NCI-H2107 (cell line): ENCODE measurements at places on chromosomes 4 and X.

DNA sequence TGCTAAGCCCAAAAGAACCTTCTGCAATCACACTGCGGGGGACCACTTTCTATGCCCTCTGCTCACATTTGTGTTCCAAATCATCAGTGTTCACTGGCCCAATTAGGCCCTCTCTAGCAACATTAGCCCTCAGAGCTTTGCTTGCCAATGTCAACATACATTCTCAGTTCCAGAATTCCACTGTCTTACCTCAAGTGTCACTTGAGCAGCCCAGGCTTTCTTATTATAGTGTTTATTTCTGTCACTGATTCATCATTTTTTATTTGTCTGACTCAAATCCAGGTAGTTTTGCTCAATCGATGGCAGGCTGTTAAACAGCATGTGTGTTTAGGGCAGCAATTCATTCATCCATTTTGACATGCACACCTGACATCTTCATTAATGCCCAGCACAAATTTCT is 291.2 kb downstream of the TEX13A start:
- no peak for DNase-seq

- no peak for DNase-seq
Measured at GRCh38 chr4:3449574-3450534, 8.1 kb downstream of the HGFAC start.

- no peak for DNase-seq
Measured at GRCh38 chrX:265502-265901, 15.7 kb upstream of the PLCXD1 start.

GRCh38 chr4:174592256-174592984 is 70.1 kb upstream of the HPGD start:
- DNase-seq, result no peak
